ENCODE measurements at places on chromosomes 16 and 17.

DNA sequence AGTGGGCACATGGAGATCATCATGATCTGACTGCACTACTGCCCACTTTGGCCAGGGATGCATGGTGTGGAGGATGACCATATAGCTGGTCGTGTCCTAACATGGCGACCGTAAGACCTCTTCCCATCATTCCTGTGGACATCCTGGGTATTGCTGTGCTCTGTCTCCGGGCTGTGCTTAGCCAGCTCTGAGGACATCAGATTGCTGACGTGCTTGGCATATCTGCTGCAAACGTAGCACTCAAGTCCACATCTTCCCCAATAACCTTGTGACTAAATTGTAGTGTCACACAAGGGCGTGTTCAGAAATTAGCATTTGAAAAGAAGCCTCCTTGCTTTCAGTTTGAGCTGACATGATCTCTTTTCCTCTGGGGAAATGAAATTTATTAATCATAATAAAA is 373.2 kb downstream of the RBFOX1 start:
- DNase-seq, result no peak

GRCh38 chr16:30185683-30186421 is 2.5 kb downstream of the CORO1A start:
- DNase-seq, result no peak

DNA sequence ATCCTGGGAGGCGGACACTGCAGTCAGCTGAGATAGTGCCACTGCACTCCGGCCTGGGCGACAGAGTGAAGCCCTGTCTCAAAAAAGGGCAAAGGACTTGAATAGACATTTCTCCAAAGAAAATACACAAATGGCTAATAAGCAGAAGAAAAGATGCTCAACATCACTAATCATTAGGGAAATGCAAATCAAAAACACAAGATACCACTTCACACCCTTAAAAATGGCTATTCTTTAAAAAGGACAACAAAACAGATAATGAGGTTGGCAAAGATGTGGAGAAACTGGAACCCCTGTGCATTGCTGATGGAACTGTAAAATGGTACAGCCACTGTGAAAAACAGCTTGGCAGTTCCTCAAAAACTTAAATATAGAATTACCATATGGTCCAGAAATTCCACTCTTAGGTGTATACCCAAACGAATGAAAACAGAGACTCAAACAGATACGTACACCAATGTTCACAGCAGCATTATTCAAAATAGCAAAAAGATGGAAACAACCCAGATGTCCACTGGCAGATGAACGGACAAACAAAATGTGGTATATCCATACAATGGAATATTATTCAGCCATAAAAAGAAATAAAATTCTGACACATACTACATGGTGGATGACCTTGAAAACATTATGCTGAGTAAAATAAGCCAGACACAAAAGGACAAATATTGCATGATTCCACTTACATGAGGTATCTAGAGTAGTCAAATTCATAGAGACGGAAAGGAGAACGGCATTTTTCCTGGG is 35.5 kb downstream of the BRIP1 start:
- DNase-seq, result no peak

- DNase-seq, result no peak
Observed at GRCh38 chr17:45143767-45144198, 4.5 kb upstream of the HEXIM1 start.

DNA sequence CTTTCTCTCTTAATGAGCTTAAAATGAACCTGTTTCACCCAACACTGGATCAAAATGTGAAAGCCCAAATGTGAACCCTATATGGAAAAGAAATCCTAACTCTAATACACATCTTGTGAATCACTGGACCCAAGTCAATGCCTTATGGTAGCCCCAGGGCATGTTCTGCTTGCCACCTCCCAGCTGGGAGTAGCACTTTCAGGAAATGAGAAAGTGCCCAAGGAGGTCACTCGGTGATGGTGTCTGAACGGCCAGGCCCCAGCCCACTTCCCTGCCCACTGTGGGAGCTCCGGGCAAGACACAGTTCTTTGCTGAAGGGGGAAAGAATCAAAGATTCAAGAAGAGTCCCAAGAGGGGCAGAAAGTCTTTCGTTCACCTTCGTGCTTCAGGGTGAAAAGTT is 46.1 kb downstream of the GTF3C1 start:
- DNase-seq, result no peak

DNA sequence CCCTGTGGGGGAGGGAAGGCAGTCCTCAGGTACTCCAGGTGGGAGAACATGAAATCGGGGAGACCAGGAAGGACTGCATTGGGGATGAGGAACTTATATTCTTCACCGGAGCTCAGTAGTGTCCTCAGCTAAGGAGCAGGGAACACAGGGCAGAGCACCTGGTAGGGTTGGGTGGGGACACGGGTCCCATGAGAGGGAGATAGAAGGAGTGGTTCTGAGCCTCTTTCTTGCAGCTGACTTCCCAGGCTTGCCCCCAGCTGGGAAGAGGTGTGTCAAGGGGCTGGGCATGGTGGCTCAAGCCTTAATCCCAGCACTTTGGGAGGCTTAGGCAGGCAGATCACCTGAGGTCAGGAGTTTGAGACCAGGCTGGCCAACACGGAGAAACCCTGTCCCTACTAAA is 2.1 kb downstream of the FHOD1 start:
- no peak for DNase-seq

DNA sequence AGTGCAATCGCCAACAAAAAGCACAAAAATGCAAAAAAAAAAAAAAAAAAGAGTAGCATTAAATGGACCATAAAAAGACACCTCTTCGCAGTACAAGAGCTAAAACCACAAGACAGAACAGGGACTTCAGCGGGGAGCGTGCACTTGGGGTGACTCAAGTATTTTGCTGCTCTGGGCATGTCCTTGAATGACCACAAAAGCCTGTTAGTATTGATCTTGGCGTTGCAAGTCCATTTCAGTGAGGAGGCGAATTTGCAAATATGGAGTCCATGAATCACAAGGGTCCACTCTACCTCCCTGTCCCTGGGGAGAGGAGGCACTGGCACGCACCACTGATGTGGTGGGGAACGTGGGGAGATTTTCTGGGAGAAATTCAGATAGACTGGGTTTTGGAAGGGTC is 78.9 kb downstream of the CNGB1 start:
- DNase-seq, result no peak

DNA sequence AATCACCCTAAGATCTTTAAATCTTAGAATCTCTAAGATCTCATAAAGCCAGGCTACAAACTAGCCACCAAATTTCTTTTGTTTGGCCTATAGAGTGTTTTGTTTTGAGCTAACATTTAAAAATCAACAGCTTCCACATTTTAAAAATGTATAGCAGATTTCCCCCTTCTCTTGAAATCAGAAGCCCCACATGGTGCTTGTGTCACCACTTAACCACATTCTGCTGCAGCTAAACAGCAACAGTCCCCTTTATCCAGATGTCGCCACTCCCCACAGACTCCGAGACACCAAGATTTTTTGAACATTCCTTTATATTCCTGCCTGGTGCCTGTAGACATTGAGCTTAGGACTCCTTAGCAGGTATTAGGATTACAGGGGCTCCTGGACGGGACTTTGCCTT is 16.0 kb downstream of the GUCY2D start:
- no peak for DNase-seq

DNA sequence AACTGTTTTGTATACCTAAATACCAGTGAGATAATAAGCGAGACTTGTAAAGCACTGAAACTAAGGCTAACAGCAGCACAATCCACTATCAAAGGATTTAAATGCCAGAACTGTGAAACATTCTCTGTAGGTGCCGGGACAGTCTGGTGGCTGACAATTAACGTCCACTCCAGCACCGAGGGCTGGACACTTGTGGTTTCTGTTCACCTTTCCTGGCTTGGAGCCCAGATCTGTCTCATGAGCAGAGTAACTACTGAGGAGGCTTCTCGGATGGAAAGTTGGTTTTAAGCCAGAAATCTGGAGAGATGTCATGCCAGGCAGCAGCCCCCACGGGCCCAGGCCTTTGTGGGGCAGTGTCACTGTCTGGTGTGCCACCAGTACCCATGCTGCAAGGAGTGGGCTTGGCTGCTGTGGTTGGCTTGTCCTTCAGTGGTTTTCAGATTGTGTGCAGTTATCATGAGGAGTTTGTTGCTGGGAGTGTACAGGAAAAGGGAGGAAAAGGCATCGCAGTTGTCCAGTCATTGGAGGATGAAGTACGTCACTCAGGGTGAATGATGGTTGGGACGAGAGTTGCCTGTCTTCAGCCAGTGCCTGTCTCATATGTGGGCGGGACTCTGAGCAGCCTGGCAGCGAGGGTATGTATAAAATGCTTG is 35.5 kb downstream of the UBN1 start:
- no peak for DNase-seq

GRCh38 chr16:8522757-8523156 is 67.6 kb downstream of the TMEM114 start:
- no peak for DNase-seq

DNA sequence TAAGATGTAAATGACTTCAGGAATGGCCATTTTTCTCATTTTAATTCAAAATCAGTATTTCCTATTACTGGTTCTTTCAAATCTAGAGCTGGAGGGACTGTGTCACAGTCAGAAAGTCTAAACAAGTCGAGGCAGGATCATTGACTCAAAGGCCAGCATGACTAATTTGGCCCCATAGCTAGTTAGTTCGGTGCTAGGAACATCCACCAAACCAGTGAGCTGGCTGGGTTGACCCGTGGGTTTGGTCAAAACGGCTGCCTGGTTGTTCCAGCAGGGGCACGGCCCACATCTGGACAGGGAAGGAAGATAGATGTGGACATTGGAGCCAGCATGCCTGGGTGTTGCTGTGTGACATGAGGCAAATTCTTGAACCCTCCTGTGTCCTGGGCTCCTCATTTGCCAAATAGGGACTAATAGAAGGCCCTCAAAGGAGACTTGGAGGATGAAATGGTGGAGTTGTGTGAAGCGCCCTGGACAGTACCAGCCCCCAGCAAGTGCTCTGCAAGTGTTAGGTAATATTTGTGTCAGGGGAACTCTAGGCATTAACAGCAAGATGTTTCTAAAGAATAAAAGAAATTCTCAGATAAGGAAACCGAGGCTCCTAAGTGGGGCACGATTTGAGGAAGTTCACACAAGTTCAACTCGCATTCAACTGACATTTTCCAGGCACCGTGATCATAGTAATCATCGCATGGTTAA is 46.2 kb downstream of the MEOX1 start:
- DNase-seq, result no peak

DNA sequence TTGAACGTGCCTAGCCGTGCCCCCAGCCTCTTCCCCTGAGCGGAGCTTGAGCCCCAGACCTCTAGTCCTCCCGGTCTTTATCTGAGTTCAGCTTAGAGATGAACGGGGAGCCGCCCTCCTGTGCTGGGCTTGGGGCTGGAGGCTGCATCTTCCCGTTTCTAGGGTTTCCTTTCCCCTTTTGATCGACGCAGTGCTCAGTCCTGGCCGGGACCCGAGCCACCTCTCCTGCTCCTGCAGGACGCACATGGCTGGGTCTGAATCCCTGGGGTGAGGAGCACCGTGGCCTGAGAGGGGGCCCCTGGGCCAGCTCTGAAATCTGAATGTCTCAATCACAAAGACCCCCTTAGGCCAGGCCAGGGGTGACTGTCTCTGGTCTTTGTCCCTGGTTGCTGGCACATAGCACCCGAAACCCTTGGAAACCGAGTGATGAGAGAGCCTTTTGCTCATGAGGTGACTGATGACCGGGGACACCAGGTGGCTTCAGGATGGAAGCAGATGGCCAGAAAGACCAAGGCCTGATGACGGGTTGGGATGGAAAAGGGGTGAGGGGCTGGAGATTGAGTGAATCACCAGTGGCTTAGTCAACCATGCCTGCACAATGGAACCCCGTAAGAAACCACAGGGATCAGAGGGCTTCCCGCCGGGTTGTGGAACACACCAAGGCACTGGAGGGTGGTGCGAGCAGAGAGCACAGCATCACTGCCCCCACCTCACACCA is 724 bp downstream of the GAA start:
- DNase-seq, result no peak

- DNase-seq, result no peak
Observed at GRCh38 chr16:27254262-27254811, 14.2 kb downstream of the NSMCE1 start.

DNA sequence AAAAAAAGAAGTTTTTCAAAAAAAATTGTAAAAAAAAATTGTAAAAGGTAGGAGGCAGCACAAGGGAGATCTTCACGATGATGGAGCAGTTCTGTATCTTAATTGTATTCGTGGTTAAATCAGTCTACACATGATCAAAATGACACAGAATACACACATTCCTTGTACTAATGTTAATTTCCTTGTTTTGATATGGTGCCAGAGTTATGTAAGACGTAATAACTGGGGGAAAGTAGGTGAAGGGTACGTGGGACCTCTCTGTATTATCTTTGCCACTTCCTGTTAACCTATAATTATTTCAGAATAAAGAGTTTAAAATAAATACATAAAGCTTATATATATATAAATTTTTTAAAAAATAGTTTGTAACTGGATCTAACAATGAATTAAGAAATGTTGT is 36.8 kb downstream of the HELZ start:
- DNase-seq, result no peak

GRCh38 chr16:84341528-84342295 is 26.6 kb upstream of the ATP2C2 start:
- DNase-seq, result no peak

- DNase-seq, result no peak
Observed at GRCh38 chr17:14072881-14073280, 3.6 kb downstream of the COX10 start.

GRCh38 chr16:2333231-2333630 is 7.3 kb downstream of the ABCA3 start:
- DNase-seq, result no peak

DNA sequence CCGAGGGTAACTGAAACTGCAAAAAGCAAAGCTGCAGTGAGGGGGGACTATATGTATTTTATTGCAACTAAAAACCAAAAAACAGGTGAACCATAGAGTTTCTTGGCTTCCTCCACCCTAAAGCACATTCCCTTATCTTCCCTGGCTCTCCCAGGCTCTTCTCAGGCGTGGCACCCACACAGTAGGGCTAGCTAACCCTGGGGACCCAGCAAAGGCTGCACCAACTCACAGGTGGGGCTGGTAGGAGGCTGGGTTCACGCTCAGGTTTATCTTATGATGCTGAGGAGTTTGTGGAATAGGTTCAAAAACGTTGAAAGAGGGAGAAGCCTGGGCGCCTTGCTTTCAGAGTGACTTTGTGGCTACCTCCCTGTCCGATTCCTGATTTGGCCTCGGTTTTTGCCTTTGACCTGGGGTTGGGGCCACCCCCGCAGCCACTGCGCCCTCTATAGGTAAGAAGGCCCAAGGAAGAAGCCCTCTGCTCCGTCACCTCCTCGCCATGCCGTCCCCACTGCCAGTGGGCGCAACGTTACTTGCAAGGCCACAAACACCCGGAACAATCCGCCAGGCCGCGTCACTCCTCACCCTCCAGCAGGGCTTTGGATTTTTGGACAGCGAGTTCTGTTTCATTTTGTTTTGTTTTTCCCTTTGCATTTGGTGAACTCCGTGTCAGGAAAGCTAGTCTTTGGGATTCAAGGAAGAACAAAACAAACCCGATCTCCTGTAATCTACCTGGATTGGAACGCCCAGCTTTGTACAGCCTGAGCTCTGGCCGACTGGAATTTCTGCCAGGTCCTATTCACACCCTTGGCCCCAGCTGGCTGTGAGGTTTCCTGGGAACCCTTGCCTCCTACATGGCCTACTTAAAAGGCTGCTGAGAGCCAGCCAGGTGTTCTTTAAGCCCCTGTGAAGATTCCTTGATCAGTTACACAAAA is 60.8 kb downstream of the TBC1D16 start:
- DNase-seq, result no peak

GRCh38 chr17:61729690-61730268 is 133.5 kb downstream of the BRIP1 start:
- DNase-seq, result no peak

Measured in neural crest cell (in vitro differentiated cells).